ENCODE measurements at places on chromosomes 3 and 15. TPM values are rescaled to one million over a fixed set of nuclear protein-coding genes. Genes with fewer than 3 reads are reported as not detected.

Gene SEMA5B
- polyA plus RNA-seq: 0.28 TPM

Gene TMA7
- 190 TPM for polyA plus RNA-seq

DNA sequence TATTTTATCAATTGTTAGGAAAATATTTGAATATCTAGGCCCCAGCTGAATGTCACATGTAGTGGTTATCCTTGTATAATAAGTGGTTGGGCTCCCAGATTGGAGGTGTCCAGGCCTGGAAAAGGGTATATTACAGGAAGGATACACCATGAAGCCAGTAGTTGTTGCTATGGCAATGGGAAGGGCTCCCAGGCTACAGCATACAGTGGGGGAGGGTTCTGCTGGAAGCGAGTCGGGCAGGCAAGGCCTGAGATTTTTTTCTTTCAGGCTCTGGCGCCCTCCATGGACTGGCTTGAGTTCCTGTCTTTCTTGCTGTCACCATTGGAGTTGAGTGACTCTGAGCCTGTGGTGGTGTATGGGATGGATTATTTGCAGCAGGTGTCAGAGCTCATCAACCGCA, 8.9 kb downstream of the ECE2 start:
- no peak for DNase-seq

DNA sequence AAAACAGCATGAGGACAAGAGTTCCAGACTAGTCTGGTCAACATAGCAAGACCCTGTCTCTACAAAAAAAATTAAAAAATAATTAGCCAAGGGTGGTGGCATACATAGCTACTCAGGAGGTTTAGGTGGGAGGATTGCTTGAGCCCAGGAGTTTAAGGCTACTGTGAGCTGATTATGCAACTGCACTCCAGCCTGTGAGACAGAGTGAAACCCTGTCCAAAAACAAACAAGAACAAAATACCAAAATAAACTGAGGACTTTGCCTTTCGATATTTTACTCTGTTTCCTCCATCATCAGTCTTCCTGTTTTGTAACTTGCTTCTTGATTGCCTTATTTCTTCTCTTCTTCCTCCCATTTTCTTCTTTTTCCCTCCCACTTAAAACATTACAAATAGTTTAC, 504.4 kb downstream of the ROBO1 start:
- no peak for DNase-seq

- DNase-seq: no peak
Measured at GRCh38 chr15:25783607-25784540, 79.3 kb downstream of the ATP10A start.

GRCh38 chr3:172749230-172749965, 1.1 kb upstream of the ECT2 start:
- no peak for DNase-seq

DNA sequence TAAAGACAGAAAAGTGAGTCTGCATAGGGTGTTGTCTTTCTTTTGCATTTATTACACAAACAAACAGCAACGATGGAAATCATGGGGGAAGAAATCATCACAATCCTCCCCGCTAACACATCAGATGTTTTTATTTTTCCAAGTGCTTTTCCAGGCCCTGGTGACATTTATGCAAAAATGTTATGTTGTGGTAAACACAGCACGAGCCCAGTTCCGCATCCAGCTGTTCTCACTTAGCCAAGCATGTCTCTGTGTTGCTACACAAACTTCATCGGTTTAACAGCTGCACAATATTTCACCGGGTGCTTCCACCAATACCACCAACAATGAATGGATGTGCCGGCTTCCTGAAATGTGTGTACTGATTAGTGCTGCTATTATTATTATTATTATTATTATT, 53.7 kb upstream of the ABHD17C start:
- DNase-seq: no peak

DNA sequence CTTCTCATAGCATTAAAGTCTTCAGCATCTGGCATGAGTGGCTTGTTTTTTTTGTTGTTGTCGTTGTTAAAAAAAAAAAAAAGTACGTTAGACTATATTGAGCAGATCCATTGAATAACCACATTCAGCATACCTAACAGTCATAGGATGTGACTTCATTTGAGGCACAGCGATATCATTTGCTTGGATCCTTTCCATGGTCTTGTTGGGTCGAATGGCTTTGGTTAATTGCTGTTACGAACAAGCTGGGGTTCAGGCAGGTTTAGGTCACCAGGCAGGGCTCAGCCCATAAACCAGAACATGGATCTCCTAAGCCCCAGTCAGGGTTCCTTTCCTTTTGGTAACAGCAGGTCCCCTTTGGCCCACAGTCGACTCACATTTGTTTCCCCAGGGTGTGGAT, 76.2 kb downstream of the POLR2M start:
- DNase-seq: no peak

- no peak for DNase-seq
Measured at GRCh38 chr3:127212711-127213110, 19.8 kb downstream of the PRR23E start.

DNA sequence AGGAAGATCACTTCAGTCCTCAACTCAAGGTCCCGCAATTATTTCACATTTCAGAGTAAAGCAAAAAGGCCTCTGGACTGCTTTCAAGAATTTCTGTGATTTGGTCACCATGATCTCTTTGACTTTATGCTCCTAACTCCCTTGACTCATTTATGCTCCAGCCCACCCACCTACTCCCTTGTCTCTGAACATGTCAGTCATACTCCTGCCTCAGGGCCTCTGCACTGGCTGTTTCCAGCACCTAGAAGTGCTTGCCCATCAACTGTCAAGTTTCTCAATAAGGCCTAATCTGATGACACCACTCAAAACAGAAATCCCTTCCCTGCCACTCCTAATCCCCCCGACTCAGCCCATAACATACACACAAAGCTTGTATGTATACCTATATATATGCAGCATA, 36.1 kb upstream of the CSPG5 start:
- DNase-seq: no peak

GRCh38 chr3:144821583-144821982, 850.0 kb downstream of the DIPK2A start:
- no peak for DNase-seq
